ENCODE measurements at places on chromosomes 11 and 22.

DNA sequence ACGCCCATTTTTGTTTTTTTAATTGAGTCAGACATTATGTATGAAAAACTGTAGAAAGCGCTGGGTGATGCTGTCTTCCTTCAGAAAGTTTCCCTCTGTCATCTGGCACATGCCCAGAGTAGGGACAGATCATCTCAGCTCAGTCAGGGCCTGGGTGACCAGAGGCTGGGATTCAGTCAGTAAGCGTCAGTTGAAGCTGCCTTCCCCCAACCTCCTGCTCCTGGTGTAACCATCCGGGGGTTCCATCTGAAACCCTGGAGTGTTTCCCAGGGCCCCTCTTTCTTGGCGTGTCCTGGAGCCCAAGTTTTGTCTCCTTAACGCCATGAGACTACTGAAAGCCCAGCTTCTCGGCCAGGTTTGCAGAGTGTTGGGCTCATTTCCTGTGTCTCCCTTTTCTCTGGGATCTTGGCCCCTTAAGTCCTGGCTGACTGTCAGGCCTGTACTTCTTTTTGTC, 10.7 kb downstream of the PPFIA1 start:
- no peak for DNase-seq

GRCh38 chr11:121582296-121582695, 129.5 kb upstream of the SORL1-AS1 start:
- DNase-seq = no peak

DNA sequence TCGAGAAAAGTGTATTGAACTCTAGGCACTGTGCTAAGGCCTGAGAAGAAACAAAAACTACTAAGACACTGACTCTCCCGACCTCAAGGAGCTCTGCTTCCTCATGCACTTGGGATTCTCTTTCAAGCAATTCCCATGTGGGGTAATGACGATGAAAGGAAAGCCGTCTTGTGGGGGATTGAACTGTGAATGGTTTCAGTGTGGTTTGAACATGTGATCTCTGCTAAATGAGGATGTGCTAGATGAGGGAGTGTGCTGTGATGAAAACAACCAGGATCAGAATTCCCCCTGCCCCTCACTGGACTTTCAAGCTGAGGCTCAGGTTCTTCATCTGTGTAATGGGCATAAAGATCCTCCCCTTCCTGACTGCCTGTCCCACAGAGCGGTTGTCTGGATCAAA, 74.9 kb downstream of the DEPDC5 start:
- DNase-seq = no peak

DNA sequence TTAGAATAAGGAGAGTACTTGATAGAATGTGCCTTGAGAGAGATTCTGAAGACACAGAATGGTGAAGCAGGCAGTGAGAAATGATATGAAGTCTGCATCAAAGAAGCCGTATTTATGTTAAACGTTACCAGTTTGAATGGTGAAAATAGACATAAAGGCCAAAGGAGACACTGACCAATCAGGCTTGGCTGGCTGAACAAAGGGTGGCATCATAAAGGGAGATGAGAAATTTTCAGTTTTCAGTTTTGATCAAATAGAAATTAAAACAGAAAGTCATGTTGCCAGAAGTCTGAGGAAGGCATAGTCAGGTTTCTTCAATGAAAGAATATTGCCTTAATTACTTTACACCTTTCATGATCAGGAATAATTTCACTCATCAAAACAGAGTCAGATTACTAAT, 6.6 kb downstream of the OR51F1 start:
- no peak for DNase-seq

GRCh38 chr11:13567551-13567950, 71.8 kb upstream of the PTH start:
- no peak for DNase-seq

- no peak for DNase-seq
These were observed 67.5 kb upstream of the MS4A8 start for GRCh38 chr11:60631944-60632343.

DNA sequence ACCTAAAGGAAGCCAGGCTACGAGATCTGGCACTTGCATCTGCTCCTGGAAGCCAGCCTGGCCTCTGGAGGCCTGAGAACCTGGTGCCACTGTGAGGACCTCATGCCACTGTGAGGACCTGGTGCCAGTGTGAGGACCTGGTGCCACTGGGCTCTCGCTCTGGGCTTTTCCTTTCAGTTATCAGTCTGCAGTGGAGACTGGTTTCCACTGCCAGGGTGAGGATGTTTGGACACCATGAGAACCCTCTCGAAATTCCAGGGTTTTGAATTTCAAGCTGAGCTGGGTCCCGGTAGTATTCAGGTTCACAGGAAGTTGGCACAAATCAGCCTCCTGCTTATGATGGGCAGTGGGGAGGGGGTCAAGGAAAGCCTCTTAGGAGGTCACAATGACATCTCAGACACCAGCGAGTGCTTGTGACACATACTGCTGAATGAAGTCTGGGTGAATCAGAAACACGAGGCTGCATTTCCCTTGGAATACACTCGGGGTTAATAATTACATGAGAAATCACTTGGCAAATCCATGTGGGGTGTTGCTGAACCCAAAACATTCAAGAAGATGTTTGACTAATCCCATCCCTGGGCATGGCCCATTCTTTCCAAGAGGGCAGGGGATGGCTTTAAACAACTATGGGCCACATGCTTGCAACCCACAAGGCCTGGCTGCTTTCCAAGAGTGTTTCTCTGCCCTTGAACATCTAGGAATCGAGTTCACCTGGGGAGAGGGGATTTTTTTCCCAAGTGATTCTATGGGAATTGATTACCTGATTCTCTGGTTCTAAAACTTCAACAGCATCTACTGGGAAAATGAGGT, 60.2 kb downstream of the LINC01488 start:
- DNase-seq = no peak

DNA sequence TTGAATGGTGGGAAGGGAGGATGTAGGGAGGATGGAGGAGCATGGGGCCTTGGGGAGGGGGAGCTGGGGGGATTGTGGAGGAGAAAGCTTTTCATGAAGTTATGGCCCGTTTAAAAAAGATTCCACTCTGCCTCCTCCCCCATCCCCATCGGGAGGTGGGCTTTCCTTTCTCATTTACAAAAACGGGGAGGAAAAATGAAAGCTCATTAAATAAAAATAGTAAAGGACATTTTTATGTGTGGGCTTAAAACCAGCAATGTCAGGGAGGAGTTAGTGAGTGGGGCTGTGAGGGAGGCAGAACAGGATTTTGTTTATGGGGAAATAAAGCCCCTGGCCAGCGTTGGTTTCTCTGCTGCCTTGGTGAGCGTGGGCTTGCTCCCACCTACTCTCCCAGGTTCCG, 83.2 kb downstream of the ZBTB16 start:
- no peak for DNase-seq

GRCh38 chr11:75600356-75600755, 38.3 kb downstream of the SERPINH1 start:
- DNase-seq = no peak

DNA sequence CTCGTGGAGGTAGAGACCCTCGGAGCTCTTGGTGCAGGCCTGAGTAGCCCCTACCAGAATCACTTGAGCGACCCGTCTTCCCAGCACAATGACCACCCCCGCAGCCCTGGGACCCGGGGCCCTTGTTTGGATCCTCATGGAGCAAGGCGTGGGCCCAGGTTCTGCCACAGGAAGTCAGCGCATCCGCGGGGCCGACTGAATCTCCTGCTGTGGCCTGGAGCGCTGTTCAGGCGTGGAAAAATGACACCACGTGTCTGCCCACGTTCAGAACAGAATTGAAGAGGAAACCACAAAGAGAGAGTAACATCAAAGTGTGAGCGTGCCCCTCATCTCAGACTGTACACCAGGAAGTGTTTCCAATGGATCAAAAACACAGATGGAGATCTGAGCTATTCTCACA, 1479.2 kb downstream of the TBC1D22A start:
- DNase-seq = no peak

GRCh38 chr11:100561323-100561722, 125.8 kb upstream of the ARHGAP42 start:
- DNase-seq = no peak

- no peak for DNase-seq
These were observed 134.4 kb upstream of the SORL1-AS1 start for GRCh38 chr11:121587182-121587581.

DNA sequence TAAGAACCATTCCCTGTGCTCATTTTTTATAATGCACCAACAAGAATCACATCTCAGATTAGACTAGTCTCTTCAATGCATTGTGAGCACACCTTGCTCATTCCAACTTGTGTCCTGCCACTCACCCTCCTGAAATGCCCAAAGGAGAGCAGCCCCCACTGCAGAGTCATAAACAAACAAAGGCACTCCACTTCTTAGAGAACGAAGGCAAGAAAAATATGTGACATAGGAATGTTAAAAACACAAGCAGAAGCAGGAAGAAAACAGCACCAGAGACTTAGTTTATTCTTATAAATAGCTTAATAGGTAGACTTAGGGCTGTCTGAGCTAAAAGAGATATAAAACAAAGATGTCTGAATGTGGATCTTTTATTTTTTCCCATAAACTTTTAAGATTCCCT, 57.2 kb downstream of the GUCY1A2 start:
- no peak for DNase-seq

DNA sequence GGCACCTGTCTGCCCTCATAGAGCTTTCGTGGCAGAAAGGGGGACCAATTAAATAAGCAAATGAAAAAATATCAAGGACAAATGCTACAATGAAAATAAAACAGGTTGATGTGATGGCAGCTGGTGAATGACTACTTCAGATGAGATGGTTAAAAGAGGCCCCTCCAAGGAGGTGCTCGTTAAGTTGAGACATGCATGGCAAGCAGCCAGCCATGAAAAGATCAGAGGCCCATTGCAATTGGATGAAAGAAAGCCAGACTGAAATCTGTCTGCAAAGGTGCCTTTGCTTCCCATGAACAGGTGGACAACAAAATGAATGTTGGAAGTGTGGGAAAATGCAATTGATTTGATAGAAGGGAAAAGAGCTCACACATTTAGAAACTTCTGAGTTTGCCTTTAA, 848 bp upstream of the TRPC6 start:
- DNase-seq = no peak

- no peak for DNase-seq
These were observed 25.9 kb downstream of the PHLDB1 start for GRCh38 chr11:118633319-118633690.

DNA sequence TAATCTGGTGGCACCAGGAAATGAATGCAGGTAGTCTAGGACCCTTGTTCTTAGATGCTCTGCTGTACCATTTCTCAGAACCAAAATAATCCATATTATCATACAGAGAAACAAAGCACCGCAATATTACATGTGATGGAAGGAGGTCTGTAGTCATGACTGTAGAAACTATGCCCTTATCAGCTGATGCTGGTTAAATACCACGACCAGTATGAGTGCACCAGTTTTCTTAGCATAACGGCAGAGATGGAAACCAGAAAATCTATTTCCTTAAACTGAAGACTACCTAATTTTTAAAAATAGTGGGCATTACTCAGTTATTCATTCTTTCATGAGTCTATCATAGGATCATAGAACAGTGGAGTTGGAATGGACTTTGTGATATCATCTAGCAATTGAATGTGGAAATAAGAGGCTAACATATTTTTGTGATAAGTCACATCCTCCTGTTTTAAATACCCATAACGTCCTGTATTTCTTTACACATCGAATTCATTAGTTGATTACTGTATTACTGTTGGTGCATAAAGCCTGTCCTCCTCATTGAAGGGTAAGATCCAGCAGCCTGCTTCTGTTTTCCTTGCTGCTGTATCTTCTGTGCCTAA, 15.1 kb downstream of the JHY start:
- DNase-seq = no peak

DNA sequence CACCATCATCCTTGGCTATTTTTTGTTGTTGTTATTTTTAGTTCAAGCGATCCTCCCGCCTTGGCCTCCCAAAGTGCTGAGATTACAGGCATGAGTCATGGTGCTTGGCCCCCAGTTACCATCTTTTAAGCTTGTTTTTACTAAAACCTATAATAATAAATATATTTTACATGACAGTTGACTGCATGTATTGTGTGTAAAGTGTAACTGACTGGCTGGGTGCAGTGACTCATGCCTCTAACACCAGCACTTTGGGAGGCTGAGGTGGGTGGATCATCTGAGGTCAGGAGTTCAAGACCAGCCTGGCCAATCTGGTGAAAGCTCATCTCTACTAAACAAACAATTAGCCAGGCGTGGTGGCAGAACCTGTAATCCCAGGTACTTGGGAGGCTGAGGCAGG, 386.2 kb downstream of the TENM4 start:
- DNase-seq = no peak

DNA sequence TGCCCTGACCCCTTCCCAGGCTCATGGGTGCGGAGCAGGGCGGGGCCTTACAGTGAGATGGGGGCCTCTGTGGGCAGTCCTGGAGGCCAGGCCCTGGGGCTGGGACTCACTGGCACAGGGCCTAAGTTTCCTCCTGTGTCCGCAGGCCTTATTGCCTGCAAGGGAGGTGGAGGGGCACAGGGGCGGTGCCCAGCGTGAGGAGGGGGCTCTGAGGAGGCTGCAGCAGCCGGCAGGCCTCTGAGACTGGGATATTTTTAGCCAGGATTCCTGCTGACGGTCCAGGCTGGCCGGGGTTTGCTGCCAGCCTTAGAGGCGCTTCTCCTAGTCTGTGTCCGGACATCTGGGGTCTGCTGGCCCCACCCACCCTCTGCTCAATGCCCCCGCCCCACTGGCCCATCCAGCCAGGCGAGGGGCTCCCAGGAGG, 5.7 kb upstream of the RTN4R start:
- peak; percentile 42 for DNase-seq

DNA sequence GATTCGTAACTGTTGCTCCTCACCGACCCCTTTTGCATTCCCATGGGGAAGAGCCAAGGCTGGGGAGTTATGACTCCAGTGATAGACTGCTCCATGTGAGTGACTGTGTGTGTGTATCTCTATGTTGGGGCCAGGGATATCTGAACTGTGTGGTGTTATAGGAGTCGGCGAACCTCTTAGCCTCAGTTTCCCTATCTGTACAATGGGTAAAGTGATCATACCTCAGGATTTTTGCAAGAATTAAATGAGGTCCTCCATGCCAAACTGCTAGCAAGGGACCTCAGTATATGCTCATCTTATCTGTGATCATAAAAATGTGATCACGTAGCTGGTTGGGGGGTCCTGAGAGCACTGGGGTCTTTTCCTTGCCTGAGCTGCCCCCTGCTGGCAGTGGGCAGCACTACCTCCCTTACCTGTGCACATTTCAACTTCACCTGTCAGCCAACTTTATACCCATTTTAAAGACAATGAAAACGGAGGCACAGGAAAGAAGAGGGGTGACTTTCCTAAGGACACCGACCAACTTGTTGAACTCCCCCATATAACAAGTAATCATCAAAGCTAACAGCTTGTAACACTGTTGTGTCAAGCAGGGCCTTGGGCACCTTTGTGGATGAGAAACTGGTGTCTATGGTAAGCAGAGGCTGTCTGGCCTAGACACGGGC, 1.4 kb upstream of the DPP3 start:
- DNase-seq = peak; percentile 62

GRCh38 chr11:15107730-15108515, 6.8 kb upstream of the INSC start:
- no peak for DNase-seq

All from eye (tissue), 1 donor.